ENCODE measurements at places on chromosomes 2 and 18. TPM values are rescaled to one million over a fixed set of nuclear protein-coding genes. Genes with fewer than 3 reads are reported as not detected.

DNA sequence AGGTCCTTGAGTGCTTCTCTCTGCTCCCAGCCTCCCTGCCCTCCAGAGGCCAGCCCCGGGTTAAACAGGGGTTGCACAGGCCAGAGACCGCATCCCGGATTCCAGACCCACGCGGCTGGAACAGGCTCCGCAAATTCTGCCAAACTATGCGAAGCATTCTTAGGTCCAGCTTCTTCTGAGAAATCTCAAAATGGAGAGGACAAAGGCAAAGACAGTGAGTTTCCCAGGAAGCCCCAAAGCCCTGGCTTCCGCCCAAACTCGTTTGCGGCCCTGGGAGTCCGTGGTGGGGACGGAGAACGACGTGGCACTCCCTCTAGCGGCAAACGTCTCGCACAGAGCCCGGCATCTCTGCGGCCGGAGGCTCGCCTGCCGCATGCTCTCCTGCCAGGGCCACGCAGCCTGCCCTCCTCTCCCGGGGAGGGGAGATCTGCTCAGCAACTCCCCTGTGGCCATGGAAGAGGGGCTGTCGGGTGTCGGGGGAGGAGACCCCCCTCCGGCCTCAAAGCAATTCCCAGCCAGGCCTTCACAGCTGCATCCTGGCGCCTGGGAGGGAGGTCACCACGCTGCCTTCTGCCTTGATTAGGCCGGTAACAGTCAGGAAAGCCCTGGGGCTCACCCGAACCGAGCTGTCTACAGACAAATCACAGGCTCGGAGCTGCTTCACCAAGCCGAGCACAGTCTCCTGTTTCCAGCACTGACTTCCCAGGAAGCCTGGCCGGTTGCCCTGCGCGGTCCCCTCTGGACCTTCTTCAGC, 33.4 kb upstream of the KLHL29 start:
- H3K4me1 ChIP-seq = no peaks in the 10 kb centered on the region
- no peak overlapping the region for H3K27ac ChIP-seq
- no peaks in the 10 kb centered on the region for H3K27me3 ChIP-seq

GRCh38 chr2:21930226-21930625, 806.5 kb downstream of the TDRD15 start:
- no peaks in the 10 kb centered on the region for H3K4me1 ChIP-seq
- no peak for DNase-seq
- no peak overlapping the region for H3K27ac ChIP-seq
- no peaks in the 10 kb centered on the region for H3K27me3 ChIP-seq

- H3K36me3 ChIP-seq = no peaks in the 10 kb centered on the region
- H3K4me1 ChIP-seq = no peaks in the 10 kb centered on the region
- no peak overlapping the region for H3K4me3 ChIP-seq
- H3K27ac ChIP-seq = no peak overlapping the region
- no peak for DNase-seq
- no peaks in the 10 kb centered on the region for H3K27me3 ChIP-seq
These were observed 88.0 kb downstream of the ZFP36L2 start for GRCh38 chr2:43138441-43138840.

GRCh38 chr2:27133905-27134780, at the start of gene PREB:
TSS of gene PREB (minus strand) at chr2:27134636. CDS start at chr2:27134421, 215 bp downstream.
- peaks cover 14% of the 10 kb centered on the region for H3K4me1 ChIP-seq
- peaks cover 45% of the 10 kb centered on the region for H3K36me3 ChIP-seq
- H3K27me3 ChIP-seq = no peaks in the 10 kb centered on the region
- peak within 1 kb of the TSS; percentile 94 for H3K4me3 ChIP-seq

DNA sequence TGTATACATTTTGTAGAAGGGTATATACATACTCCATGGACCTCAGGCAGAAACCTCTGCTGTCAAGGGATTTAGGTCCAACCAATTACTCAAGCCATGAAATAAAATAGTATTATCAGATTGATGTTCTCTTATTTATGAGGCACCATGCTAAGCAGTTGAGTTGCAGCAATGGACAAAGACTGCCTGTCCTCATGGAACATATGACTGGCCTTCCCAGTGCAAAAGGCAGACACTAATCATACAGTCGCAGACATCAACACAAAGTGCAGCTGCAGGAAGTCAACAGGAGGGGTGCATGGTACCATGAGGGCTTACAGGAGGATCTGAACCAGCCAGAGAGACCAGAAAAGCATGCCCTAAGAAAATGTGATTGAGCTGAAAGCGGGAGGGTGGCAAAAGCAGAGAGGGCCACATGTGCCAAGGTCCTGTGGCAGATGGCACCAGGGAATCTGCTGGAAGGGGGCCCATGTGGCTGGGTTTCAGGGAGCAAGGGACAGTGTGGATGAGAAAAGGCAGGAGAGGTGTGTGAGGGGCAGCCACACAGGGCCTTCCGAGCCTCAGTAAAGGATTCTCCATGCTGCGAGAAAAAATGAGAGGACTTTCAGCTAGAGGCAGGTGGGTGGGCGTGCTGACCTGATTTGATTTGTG, 61.4 kb upstream of the RNF152 start:
- H3K36me3 ChIP-seq = no peaks in the 10 kb centered on the region
- H3K27ac ChIP-seq = peak overlapping the region; percentile 97
- DNase-seq = no peak
- no peaks in the 10 kb centered on the region for H3K27me3 ChIP-seq

DNA sequence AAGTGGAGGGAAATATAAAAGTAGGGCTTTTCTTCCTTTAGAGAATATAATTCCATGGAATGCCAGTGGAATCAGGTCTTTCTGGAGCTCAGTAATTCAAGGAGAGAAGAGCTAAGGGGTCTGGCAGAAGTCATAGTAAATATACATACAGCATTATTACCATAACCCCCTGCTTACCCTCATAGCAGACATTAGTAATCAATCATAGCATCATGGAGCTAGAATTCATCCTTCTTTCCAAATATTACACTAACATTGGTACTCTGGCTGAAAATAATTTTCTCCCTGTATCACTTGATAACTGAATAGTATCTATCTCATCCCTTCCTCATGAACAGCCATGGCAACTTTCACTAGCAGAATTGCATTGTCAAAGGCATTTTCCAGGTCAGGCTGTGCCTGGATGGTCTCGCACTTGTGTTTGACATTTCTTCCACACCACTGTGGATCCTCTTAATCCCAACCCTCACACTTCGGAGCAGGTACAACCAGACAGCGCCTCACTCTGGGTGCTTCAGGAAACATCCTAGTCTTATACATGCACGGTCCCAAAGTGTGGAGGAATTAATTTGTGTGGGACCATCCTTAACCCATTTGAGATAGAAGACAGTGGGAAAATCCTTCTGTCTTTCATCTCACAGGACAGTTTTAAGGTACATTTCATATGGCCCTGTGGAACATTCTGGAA, 84.2 kb upstream of the SEC11C start:
- H3K36me3 ChIP-seq = no peaks in the 10 kb centered on the region
- DNase-seq = no peak
- peaks cover 7% of the 10 kb centered on the region for H3K4me1 ChIP-seq
- H3K4me3 ChIP-seq = no peak overlapping the region
- no peaks in the 10 kb centered on the region for H3K27me3 ChIP-seq

DNA sequence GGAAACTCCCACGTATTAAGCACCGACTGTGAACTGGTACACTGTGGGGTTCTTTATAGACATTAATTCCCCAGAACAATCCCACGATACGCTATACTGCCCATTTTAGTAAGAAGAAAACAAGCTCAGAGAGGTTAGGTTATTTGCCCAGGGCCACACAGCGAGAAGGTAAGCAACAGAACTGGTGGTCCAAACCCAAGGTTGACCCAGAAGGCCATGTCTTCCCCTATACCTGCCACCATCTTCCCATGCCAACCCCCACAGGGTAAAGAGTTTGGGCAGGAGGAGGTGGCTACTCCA, 69.9 kb downstream of the MARCO start:
- H3K36me3 ChIP-seq = no peaks in the 10 kb centered on the region
- H3K27me3 ChIP-seq = peaks cover 30% of the 10 kb centered on the region
- no peak overlapping the region for H3K27ac ChIP-seq

DNA sequence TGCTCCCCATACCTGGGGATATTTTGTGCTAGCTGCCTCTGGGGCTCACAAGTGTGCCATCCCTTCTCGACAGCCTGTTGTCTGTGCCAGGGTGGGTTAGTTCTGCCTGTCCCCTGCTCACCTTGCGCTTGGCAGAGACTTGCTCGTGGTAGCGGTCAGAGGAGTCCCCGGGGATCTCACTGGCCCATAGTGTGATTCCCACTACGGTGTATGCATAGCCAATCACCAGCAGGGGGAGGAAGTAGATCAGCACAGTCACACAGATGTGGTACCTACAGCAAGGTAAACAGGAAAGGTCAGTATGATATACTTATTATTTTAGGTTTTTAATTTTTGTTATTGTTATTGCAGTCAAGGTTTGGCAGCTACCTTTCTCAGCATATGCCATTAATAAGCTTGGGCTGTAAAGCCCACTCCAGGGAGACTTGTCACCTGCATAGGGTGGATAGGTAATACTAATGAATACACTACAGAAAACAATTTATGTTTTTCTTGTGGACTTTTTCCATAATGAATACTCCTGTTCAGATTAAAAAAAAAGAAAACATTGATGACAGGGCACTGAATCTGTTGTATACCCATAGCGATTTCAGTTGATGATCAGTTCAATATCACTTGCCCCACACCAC, 95.2 kb downstream of the POLE4 start:
- peaks cover 44% of the 10 kb centered on the region for H3K4me1 ChIP-seq
- no peak for DNase-seq
- no peaks in the 10 kb centered on the region for H3K36me3 ChIP-seq
- H3K27ac ChIP-seq = no peak overlapping the region
- H3K27me3 ChIP-seq = no peaks in the 10 kb centered on the region

DNA sequence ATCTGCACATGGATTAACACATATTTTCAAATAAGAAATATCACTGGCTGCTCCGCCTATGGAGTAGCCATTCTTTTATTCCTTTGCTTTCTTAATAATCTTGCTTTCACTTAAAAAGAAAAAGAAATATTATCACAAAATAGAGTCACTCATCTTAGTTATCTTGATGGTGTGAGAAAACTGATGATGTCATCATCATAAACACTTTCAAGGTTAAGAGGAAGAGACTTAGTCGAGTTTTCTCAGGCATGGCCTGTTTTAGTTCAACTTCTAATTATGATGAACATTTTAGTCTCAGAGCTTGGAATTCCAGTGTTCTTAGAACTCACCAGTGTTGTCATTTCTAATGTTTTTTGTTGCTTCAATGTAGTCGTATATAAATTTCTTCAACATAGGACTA, 506.1 kb downstream of the PTPRM start:
- 0 out of 2 replicates have a peak, but pooled peaks cover 4% of the 10 kb centered on the region for H3K36me3 ChIP-seq
- peaks cover 14% of the 10 kb centered on the region for H3K4me1 ChIP-seq
- no peak overlapping the region for H3K27ac ChIP-seq
- DNase-seq = no peak
- no peaks in the 10 kb centered on the region for H3K27me3 ChIP-seq

GRCh38 chr2:20291106-20291564, 59.5 kb downstream of the PUM2 start:
- H3K27me3 ChIP-seq = no peaks in the 10 kb centered on the region
- no peak overlapping the region for H3K4me3 ChIP-seq
- H3K27ac ChIP-seq = no peak overlapping the region
- peaks cover 77% of the 10 kb centered on the region for H3K36me3 ChIP-seq

- H3K36me3 ChIP-seq = no peaks in the 10 kb centered on the region
- no peak overlapping the region for H3K4me3 ChIP-seq
- H3K27me3 ChIP-seq = no peaks in the 10 kb centered on the region
These were observed 134.4 kb downstream of the FIGN start for GRCh38 chr2:163601377-163601776.

DNA sequence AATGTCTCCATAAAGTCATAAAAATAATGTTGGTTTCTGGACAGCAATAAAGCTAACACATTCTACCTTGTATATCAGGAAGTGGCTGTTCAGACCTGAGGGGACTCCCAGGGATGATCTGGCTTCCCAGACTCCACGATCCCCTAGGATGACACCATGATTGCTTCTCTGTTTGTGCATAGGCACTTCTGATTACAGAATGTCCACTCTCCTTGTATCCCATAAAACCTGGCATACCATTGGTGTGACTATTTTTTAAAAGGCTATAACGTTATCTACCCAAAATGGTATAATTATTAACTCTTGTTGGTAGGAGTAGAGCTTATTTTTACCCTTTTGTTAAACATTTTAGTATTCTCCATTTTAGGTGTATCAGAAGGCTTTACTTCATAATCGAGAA, 57.1 kb downstream of the PTH2R start:
- H3K4me1 ChIP-seq = no peaks in the 10 kb centered on the region
- H3K27me3 ChIP-seq = 0 out of 2 replicates have a peak, but pooled peaks cover 4% of the 10 kb centered on the region
- no peaks in the 10 kb centered on the region for H3K36me3 ChIP-seq
- H3K27ac ChIP-seq = no peak overlapping the region

GRCh38 chr2:198930170-198930569, 527.6 kb downstream of the SATB2 start:
- H3K4me1 ChIP-seq = no peaks in the 10 kb centered on the region
- no peak overlapping the region for H3K27ac ChIP-seq
- H3K27me3 ChIP-seq = no peaks in the 10 kb centered on the region
- H3K4me3 ChIP-seq = no peak overlapping the region
- DNase-seq = no peak

- no peaks in the 10 kb centered on the region for H3K4me1 ChIP-seq
- no peaks in the 10 kb centered on the region for H3K27me3 ChIP-seq
- no peak overlapping the region for H3K27ac ChIP-seq
- no peak overlapping the region for H3K4me3 ChIP-seq
These were observed 118.9 kb upstream of the OTOS start for GRCh38 chr2:240259201-240259923.

DNA sequence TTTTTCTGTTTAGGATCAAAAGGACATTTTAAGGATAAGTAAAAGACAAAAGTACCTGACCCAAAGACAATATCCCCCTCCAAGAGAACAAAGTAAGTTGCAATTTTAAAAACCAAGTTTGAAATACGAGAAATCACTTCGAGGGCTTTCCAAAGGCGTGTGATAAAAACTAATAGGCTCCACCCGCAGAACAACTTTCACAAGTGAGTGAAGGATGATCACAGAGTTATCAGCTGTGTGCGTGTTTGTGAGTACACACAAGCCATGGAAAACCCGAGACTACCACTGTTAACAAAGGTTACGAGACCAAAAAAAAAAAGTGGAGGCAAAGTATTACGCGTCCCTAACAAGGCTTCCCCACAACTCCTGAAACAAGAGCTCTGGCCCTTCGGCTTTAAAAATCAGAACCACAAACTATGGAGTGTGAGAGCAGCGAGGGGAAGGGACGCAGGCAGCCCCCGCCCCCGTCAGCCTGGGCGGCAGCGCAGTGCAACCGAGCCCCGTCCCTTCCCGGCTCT, 719 bp downstream of the SMAD2 start:
- peaks cover 20% of the 10 kb centered on the region for H3K4me1 ChIP-seq
- H3K27me3 ChIP-seq = no peaks in the 10 kb centered on the region
- peak overlapping the region; percentile 97 for H3K27ac ChIP-seq
- H3K36me3 ChIP-seq = peaks cover 13% of the 10 kb centered on the region
- no peak for DNase-seq

GRCh38 chr2:153287109-153287801, 191.3 kb downstream of the RPRM start:
- no peak overlapping the region for H3K27ac ChIP-seq
- H3K4me1 ChIP-seq = no peaks in the 10 kb centered on the region
- H3K27me3 ChIP-seq = no peaks in the 10 kb centered on the region
- DNase-seq = no peak
- H3K4me3 ChIP-seq = peak overlapping the region; percentile 18

Gene TXNDC2
- total RNA-seq = not detected

Gene B3GNT7
- total RNA-seq = not detected

Gene TLX2
- total RNA-seq = not detected

Gene UGT1A7
- total RNA-seq = not detected

All from SJSA1 (cell line).